NCI-H526 treated with DMSO at 0.1 percent for 48 hours (cell line): ENCODE measurements at places on chromosomes 5 and 9.

DNA sequence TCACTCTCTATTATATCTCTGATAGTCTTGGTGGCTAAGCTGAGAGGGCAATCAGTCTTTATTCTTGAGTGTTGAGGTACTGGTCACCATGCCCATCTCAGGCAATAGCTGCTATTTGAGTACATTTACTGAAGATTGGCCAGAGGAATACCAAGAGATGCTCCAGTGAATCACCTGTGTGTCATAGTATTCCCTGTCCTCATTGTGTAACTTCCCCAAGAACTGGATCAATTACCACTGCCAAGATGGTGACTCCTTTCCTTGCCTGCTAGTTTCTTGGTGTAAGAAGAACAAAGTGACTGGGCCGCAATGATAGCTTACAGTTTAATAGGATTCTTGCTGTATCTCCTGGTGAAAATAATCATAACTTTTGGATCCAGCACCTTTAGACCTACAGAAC lies 418.7 kb upstream of the KIF2A start:
- no peak for DNase-seq

DNA sequence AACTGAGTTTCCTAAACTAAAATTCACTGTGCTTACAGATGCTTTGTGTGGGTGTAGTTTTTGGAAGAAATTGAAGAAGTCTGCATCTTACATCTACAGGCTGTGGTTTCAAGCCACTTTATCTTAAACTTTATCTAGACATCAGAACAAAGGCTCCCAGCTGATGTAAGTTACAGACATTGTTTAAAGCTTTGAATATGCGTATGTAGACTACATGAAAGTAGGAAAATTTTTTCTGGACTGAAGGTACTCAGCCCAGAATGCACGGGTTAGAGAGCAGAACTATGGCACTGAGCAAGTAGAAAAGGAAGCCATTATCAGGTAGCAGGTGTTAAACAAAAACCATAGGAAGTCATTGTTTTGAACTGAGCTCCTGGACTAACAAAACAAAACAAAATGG lies 185.4 kb downstream of the TTC39B start:
- no peak for DNase-seq

DNA sequence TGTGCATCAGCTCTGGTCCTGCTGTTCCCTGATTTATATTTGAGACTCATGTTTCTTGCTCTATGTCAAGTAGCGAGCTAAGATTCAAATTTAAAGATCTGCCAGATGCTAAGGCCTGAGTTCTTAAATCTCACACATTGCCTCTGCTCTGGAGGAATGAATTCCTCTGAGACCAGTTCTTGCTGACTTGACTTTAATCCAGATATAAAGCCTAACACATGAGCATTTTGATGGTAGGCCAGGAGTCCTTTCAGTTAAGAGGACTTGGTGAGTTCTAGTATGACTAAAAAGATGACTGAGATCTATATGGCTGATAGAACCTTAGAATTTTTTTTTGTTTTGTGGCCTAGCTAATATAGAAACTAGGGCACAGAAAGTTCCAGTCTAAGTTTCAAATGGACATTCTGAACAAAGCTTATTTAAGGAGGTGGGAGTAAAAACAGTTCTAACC lies 1.3 kb upstream of the INIP start:
- DNase-seq: no peak

DNA sequence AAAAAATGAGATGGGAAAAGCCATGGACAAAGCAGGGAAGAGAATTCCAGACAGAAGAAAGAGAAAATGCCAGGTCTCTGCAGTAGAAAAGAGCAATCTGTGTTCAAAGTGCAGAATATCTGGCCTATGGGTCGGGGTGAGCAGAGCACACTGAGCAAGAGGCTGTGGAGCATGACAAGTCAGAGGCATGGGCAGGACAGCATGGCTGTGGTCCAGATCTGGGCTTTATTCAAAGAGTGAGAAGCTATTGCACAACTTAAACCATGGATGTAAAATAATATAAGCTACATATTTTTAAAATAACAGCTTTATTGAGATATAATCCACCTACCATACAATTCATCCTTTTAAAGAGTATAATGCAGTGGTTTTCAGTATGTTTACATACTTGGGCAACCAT lies 133.1 kb upstream of the SPDL1 start:
- no peak for DNase-seq

DNA sequence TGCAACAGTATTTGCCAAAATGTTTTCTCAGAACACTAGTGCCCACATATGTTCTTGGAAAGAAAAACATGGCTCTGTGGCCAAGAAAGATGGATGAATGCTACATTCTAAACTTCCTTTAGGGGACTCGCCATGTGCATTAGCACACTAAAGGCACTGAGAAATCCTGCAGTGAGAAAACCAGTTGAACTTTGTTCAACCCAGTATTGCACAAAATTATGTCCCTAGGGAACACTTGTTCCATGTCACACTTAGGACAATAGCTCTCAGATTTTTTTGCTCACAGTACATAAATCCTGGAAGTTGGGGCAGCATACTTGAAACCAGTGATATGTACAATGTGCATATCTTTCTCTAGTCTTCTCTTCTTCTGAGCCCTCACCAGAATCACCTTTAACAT lies 96.6 kb downstream of the ADRB2 start:
- DNase-seq: no peak

DNA sequence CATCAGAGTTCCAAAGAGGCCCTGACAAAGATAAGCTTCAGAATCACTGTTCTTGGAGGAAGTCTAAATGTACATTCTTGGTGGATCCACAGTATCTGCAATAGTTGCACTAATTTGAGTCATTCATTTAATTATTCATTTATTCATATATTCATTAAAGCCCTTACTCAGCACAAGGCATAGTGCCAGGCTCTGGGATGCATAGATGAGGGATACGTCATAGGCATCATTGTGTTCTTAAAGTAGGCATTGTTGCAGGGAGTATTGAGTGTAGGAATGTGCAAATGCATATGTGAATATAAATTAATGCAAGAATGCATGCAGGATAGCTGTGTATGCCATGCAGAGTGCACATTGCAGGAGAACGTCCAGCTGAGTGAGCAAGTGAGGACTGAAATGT lies 100.7 kb downstream of the DRD1 start:
- no peak for DNase-seq

DNA sequence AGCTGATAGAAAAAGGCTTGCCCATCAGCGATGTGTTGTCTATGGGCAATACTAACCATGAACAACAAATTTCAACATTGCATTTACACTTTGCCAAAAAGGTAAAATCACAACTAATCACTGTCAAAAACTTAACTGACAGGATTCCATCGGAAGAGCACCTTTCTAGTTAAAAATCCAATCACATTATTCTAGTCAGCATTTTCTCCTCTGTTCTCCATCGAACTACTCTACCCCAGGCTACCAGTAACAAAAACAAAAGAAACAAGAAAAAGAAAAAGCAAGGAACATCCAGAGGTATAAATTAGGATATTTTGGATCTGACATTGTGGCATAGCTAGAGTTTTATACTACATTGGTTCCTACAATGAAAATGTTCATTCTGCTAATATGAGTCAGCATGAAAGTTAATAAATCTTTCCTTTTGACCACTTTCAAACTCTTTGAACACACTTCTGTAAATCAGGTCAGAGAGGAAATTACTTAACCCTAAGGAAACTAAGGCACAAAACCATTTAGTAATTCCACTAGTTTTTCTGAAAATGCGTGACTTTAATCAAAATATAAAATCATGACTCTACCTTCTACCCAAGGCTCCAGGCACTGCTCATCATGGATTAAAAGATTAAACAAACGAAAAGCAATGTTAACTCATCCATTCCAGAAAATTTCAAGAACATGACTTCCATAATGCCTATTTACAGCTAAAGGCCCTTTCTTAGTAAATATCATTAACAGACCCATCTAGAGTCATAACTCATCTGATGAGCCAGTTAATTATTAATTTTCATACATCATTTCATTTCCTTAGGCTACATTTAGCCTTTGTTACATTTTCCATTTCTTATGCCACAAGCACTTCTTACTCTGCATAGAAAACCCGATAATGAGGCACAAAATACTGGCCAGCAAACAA lies 10.2 kb downstream of the GLIS3 start:
- peak; percentile 33 for DNase-seq

DNA sequence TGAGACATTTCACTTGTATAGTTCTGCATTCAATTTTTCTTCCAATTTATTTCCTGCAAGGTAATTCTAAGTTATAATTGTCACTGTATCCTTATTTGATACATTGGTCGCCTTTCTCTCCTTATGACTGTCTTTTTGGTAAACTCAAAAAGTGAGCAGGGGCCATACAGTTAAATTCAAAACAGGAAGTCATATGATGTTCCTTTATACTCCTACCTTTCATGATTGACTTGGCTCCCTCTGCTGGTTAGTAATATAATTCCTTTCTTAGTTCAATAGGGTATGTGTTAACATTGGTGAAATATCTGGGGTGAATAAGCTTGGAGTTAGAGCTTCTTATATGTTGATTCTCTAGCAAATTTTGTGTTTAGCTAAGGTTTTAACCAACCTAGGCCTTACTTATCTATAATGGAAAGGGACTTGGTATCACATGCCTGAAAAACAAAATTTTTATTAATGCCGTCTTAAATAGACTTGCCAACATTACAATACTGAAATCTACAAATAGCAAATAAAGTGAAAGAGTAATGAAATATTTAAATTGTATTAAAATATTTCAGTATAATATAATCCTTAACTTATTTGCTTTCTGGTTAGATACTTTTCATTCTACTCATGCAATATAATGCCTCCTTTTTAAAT lies 6.0 kb upstream of the NIPBL start:
- peak; percentile 94 for DNase-seq

GRCh38 chr9:133120501-133121197 lies 391 bp downstream of the RALGDS start:
- DNase-seq: peak; percentile 1

DNA sequence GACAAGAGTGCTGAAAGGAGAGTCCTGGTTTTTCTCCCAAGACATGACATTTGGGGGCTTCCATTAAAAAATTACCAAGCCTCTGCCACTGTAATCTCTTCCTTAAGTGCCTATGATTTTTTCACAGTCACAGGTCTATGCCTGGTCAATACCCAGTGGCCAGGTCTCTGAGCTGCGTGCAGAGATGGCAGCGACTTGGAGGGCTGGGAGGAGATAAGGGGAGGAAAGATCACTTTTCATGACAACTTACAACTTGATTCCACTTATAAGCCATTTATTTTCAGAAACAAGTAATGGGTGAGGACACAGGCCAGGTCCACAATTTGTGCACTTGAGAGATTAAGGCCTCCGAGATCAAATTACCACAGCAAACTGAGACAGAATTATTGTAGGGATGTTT lies 1.9 kb upstream of the PCDHAC2 start:
- no peak for DNase-seq

- DNase-seq: no peak
These were observed 21.8 kb upstream of the TMEM252 start for GRCh38 chr9:68562461-68562860.

- peak; percentile 12 for DNase-seq
These were observed 68.4 kb downstream of the ANKRD33B start for GRCh38 chr5:10632110-10632761.

- DNase-seq: no peak
These were observed 36.4 kb upstream of the ZFAND5 start for GRCh38 chr9:72401396-72401795.

DNA sequence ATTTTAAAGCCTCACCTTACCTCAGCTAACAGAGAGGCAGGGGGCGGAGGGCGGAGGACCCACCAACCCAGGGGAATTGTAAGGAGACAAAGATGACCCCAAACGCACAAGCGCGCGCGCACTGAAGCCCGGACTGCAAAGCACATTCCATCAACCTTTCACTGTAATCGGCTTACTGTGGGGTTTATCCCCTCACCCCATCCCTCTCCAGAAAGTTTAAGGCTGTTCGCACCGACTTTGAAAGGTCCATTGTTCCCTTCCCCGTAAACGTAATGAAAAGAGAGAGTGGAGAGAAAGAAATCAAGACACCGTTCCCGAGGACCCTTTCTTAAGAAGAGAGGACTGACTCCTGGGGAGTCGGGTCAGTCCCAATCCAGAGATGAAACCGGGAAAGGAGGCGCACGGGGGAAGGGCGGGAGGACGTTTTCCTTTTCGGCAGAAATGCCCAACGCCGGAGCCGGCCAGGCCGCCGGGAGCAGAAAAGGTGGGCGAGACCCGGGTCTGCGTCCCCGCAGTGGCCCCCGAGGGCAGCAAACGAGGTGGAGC lies 464 bp downstream of the CEMIP2 start:
- DNase-seq: no peak

GRCh38 chr5:89270901-89271300 lies 387.9 kb upstream of the MEF2C start:
- no peak for DNase-seq
